Bronchial epithelial cell (primary cell): ENCODE measurements at places on chromosomes 2 and 18. TPM values are rescaled to one million over a fixed set of nuclear protein-coding genes. Genes with fewer than 3 reads are reported as not detected.

DNA sequence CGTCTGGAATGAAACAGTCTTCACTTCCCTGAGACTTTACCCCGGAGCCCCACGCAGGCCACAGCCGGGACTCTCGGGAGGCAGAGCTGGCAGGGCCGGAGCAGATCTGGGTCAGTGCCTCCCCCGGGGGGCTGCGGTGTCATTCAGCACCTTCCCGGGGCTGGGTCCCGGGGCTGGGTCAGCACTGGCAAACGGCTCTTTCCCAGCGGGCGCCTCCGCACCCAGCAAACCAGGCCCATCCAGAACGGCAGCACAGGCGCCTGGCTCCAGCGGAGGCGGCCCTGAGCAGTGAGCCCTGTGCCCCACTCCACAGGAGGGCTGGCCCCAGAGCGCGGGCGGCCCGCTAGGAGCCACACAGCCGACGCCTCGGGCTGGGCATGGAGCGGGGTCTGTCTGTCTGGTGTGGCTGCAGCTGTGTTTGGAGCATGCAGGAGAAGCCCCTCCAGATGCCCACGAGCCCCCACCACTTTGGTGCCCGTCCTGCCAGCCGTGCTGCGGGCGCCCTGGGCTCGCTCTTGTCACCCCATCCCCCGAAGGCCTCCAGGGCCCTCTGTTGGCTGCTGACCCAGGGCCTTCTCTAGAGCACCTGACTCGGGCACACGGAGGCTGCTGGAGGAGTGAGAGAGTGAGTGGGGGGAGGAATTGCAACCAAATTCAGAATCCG is 132.1 kb upstream of the CTDP1 start:
- no peak for DNase-seq

Gene SP140
- not detected in 2 replicates for total RNA-seq

Gene IL36A
- 6.3 and 11.5 TPM in 2 replicates for total RNA-seq

GRCh38 chr18:64017870-64018269 is 48.0 kb downstream of the SERPINB8 start:
- DNase-seq: peak; percentile 37
